ENCODE measurements at places on chromosomes 2 and 18.

GRCh38 chr2:141501752-141502151, 629.1 kb downstream of the LRP1B start:
- no peak for DNase-seq

- DNase-seq = no peak
Measured at GRCh38 chr2:63425606-63426005, 162.7 kb downstream of the WDPCP start.

GRCh38 chr18:65411061-65411460, 339.8 kb upstream of the CDH7 start:
- no peak for DNase-seq

DNA sequence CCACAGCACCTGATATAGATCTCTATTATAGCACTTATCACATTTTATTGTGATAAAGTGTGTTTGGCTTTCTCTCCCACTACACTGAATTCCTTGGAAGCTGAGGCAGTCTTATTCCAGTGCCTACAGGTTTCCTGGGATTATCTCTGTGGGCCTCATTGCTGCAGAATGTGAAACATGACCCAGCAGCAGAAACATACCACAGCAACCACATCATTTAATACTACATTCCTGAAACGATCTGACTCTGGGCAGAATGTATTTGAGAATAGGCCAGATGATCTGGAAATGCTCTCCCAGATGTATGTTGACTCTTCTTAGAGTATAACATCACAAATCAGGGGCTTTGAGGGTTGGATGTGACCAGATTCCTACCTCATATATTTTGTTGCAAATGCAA, 323.5 kb upstream of the TANK start:
- no peak for DNase-seq

DNA sequence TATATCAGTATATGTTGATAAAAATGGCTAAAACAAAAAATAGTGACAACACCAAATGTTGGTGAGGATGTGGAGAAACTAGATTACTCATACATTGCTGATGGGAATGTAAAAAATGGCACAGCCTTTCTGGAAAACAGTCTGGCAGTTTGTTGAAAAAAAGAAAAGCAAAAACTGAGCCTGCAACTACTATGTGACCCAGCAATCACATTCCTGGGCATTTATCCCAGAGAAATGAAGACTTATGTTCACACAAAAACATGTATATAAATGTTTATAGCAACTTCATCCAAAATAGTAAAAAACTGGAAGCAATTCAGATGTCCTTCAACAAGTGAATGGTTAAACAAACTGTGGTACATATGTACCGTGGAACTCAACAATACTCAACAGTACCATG, 7.5 kb upstream of the KDSR start:
- no peak for DNase-seq

GRCh38 chr2:120867290-120868241, 131.9 kb downstream of the GLI2 start:
- DNase-seq = no peak

GRCh38 chr2:120547662-120548061, 188.0 kb upstream of the GLI2 start:
- no peak for DNase-seq

DNA sequence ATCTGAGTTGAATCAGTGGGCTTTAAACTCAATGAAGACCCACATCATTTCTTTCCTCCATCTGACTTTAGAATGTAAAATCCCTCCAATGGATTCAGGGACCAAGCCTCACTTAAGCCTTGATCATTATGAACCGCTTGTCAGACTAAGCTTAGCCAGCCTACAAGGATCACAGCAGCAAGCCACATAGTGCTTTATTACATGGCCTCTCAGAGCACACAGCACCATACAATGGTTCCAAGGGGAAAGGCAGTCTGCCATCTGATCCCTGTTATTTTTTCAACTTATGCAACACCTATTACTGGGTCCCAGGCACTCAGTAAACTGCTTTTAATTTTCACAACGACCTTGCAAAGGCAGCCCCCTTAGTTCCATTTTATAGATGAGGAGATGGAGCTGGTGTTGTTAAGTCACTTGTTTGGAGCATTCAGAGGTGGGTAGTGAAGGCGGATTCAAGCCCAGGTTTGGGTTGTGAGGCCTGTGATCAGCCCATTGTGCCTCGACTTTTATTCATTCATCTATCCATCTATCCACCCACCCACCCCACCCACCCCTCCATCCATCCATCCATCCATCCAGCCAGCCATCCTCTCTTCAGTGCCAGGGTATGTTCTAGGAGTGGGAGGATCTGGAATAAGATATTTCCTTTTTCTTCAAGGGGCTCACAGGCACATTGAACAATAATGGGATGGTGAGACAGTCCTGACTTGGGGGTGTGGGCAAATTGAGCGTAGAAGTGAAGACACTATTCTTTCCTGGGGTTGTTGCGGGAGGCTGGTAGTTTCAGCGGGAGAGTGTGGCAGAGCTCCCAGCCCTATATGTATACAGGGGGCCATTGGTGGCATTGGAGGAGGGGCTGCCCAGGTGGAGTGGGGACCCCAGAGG, 141.2 kb downstream of the MYCN start:
- no peak for DNase-seq

DNA sequence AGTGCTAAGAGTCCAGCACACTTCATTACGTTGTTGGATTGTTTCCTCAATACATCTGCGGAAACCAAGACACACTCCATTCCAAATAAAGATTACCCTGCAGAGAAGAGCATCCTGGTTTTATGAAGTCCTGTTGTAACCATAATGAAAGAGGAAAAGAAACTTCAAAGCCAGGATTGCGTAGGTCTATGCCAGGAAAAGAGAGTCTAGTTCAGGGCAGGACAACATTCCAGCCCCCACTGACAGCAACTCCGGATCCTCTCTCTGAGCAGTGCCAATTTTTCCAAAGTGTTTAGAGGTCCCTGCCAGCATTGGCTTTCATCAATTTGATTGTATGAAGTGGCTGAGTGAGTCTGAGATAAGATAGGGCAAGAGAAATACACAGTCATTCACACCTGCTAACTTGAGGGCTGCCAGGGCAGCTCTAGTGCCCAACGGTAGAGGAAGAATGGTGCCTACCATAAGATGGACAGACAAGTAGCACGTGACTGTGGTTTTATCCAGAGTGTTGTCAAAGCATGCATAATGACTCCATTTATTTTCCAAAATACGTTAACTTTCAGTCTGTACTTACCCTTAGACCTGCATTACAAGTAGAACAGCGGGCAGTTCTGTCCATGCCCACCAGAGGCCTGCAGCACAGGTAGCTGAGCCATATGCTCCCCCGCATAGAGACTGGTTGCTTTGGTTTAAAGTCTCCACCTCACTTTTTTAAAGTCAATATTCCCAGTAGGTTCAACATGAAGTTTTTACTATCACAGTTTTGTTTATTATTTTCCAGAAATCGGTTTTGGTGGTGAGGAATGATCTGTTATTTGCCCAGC, 23.7 kb downstream of the PIEZO2 start:
- DNase-seq = no peak

DNA sequence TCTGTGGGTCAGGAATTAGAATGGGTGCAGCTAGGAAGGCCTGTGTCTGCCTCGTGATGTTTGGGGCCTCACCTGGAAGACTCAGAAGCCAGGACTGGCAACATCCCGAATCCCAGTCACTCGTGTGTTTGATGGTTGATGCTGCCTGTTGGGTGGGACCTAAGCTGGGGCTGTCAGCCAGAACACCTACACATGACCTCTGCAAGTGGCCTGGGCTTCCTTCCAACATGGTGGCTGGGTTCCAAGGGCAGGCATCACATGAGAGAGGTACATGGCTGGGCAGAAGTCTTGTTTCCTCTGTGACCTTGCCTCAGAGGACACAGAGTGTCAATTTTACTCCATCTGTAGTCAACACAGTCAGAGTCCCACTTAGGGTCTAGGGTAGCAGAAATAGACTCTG, 177.8 kb downstream of the GBX2 start:
- no peak for DNase-seq

- DNase-seq = no peak
Measured at GRCh38 chr18:48547531-48547981, 8.7 kb downstream of the CTIF start.

DNA sequence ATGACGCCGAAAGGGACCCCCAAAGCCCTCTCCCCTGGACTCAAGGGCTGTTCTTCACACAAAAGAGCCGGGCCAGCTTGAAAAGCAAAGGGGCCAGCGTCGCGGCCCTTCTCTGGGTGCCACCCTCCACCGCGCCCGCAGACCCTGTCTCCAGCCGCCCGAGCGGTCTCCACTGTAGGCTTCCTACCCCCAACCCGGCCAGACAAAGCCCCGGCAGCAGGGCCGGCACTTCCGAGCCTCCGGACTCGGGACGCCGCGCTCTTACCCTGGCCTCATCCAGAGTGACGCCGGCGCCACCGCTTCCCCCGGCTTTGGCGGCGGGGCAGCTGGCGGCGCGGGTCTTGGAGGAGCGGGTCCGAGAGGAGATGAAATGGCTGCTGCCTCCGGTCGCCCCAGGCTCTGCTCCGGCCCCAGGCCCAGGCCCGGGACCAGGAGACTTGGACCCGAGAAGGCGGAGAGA, 603 bp downstream of the ATAD2B start:
- peak; percentile 16 for DNase-seq

DNA sequence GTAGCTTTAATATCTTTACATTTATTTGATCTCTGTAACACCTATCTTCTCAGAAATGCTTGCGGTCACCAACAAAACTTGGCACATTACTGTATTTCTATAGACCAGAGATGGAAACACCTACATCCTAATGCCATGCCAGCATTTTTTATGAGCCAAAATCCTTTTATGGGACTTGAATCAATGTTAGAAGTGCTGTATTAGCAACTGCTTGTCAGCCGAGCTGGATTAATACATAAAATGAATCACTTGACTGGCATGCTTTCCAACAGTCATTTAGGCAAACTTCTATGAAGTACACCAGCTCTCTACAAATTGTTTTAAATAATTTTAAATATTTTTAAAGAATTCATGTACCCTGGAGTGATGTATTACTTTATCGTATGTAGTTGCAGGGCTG, 272.9 kb upstream of the NRP2 start:
- no peak for DNase-seq

DNA sequence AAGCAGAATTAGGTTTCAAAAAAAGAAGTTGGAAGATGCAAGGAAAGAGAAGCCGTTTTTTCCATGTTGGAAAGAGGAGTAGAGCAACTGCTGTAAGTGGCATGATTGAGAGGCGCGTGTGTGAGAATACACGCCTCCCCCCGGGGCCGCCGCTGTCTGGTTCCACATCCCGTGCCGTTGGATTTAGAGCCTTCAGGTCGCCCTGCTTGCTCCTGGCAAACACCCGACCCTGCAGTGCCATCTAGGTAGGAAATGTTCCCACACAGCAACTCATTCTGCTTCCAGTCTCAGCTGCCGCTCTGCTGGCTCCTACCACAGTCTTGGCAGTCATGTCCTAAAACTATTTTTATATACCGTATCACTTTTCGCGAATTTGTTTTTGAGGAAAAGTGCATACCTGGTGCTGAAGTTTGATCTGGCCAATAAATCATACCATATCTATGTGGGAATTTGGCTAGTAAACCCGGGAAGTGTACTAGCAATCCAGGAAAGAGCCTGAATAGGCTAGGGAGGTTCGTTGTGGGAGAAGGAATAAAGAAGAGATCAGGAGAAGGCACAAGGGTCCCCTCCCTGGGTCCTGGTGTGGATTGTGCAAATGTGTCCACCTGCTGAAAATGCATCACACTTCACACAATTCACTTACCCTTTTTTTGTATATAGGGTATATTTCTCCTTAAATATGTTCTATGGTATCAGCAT, 372.7 kb downstream of the FBXO15 start:
- DNase-seq = no peak

- DNase-seq = no peak
Measured at GRCh38 chr2:187547353-187547979, 6.8 kb downstream of the TFPI start.

- no peak for DNase-seq
Measured at GRCh38 chr18:23882616-23883276, 131.8 kb upstream of the TTC39C start.

GRCh38 chr2:120451334-120451733, 105.4 kb downstream of the INHBB start:
- no peak for DNase-seq

DNA sequence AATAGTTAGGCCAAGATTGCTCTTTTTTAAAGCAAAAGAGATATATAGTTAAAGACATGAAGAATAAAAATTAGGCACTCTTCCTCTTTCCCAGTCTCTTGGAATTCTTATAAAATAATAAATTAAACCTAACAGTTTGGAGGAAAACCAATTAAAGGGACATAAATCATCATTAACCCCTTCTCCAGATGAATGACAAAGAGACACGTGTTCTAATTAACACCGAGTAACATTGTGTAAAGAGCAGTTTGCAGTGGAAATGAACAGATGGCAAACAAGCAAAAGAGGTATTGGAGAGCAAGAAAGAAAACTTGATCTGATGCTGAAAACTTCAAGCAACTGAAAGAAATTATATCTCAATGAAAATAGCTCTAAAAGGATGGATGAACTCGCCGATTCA, 48.4 kb downstream of the BCL2 start:
- DNase-seq = no peak

DNA sequence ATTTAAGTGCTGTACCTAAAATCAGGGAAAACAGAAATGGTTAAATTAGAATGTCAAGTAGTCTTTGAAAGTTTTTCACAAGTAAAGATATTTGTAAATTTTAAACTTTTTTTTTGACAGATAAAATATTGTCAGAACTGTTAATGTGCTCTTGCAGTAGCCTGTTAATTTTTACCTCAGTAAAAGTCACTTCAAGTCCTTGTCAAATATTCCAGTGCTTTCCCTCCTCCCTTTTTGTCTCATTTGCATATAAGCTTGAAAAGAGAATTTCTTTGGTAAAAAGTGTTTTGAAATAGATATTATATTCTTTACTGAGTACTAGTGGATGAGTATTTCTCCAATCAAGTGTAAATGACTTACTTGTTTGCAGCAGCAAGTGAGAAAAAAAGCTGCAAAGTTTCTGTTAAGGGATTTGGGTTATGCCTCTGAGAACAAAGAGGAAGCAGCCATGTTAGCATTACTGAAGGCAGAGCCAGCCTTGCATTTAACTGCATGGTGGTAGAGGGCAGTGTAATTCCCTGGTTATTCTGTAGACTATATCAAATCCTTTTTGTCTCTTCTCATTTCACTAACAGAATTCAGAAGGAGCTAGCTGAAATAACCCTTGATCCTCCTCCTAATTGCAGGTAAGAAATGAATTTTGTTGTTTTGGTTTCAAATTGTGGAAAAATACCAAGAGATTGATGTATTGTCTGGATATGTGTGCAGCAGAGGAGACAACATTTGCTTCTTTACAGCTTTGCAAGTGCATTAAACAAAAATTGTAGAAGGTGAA, 3.2 kb downstream of the UBE2E3 start:
- DNase-seq = no peak

DNA sequence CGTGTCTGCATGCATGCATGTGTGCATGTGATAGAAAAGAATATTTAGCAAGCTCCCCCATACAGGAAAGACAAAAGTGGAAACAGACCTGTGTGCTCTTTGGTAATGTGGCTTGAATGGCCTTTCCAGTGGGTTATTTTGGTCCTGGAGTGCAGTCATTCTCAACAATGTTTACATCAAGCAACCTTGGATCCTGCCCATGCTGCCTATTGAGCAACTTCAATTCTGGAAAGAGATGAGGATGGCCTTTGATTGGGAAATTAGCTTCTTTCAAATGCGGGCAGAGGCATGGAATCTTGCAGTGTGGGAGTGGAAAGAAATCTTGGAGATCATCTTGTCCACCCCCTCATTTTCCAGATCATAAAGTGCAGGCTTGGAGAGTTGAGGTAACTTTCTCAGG, 87.2 kb upstream of the SMAD2 start:
- DNase-seq = no peak

- no peak for DNase-seq
Measured at GRCh38 chr2:217071416-217071815, 211.6 kb upstream of the TNP1 start.
